ENCODE measurements at places on chromosomes 1 and 21. TPM values are rescaled to one million over a fixed set of nuclear protein-coding genes. Genes with fewer than 3 reads are reported as not detected.

- peak; percentile 66 for DNase-seq
Measured at GRCh38 chr1:153617663-153618062, 1.5 kb upstream of the S100A14 start.

DNA sequence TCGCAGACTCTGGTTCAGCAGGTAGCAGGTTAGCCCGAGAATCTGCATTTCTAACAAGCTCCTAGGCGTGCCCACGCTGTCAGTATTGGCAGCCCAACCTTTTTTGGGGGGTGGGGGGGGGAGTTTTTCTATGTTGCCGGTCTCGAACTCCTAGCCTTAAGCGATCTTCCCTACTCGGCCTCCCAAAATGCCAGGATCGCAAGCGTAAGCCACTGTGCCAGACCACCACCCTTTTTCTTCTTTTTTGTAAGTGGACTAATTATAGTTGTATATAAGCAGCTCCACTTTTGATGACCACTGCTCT is 480 bp upstream of the MIS18A start:
- DNase-seq = no peak

DNA sequence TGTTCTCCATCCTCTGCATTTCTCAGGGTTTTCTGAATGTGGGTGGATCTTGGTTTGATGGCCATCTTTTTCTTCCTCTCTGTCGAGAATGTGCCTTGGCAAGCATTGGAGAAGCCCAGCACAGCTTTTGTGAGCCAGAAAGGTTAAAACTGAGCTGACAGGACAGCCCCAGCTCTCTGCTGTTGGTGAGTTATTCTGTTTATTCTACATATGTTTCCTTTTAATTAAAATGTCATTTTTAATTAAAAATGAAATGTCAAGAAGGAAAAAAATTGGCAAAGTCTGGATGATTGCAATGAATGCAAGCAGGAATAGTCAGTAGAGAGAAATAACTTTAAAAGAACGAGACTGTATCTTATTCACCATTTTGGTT is 325.8 kb downstream of the PTBP2 start:
- DNase-seq = no peak

GRCh38 chr1:177384461-177384860 is 213.7 kb downstream of the BRINP2 start:
- no peak for DNase-seq

GRCh38 chr1:3018051-3018471 is 3.2 kb upstream of the ACTRT2 start:
- no peak for DNase-seq

KRTAP12-1 gene
- 0.80 TPM for total RNA-seq

AMY1B gene
- total RNA-seq = not detected

- no peak for DNase-seq
Measured at GRCh38 chr1:16983649-16984048, 3.2 kb upstream of the MFAP2 start.

DNA sequence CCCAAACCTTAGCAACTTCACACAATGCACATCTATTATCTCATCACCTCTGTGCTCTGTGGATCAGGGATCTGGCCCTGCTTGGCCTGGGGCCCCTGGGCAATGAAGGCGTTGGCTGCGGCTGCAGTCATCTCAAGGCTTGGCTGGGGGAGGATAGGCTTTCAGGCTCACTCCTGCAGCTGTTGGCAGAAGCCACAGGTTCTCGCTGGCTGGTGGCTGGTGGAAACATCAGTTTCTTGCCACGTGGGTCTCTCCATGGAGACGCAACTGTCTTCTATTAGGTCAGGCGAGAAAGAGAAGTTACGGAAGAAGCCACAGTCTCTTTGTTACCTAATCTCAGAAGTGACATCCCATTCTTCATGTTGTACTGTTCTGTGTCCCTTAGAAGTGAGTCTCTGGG is 3.6 kb upstream of the NPPA start:
- DNase-seq = no peak

DNA sequence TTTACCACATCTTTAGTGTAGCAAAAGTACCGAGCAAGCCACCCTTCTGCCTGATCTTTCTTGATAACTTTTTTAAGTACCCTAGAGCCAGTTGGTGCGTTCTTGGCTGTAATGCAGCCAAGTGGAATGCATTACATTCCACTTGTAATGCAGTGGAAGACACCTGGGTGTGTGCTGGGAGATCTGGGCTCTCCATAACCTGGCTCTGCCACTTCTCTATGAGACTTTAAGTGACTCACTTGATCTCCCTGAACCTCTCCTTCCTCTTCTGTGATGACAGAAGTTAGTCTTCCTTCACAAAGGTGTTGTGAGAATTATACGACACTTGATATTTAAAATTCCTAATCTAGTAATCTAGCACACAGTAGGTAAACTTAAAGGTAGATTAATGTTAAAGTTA is 35.3 kb upstream of the NFIA start:
- DNase-seq = no peak

FLG gene
- total RNA-seq = not detected

GRCh38 chr21:27787046-27787445 is 820.2 kb upstream of the ADAMTS5 start:
- no peak for DNase-seq

- no peak for DNase-seq
Measured at GRCh38 chr1:119988306-119989062, 81.0 kb downstream of the NOTCH2 start.

DNA sequence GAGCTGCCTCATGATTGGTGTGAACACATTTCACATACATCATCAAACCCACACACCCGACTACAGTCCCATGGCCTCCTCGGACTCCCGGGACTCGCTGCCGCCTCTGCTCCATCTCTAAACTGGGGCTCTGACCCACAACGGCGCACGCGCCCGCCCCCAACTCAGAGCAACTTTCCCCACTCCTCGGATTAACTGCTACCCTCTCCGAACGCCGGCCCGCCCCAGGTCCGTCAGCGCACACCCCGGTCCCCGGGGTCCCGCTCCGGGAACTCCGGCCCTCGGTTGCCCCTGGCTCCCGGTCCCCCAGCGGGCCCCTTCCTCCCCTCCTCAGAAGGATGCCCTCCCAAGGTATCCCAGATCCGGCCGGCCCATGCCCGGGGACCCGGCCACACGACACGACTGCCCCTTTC is 740 bp downstream of the DSTYK start:
- DNase-seq = no peak

GRCh38 chr1:22332795-22333499 is 118.7 kb upstream of the ZBTB40 start:
- DNase-seq = no peak

TRIM17 gene
- 0.72 TPM for total RNA-seq

RASSF5 gene
- 0.75 TPM for total RNA-seq

- DNase-seq = peak; percentile 85
Measured at GRCh38 chr1:8423692-8424538, 106.0 kb downstream of the SLC45A1 start.

DNA sequence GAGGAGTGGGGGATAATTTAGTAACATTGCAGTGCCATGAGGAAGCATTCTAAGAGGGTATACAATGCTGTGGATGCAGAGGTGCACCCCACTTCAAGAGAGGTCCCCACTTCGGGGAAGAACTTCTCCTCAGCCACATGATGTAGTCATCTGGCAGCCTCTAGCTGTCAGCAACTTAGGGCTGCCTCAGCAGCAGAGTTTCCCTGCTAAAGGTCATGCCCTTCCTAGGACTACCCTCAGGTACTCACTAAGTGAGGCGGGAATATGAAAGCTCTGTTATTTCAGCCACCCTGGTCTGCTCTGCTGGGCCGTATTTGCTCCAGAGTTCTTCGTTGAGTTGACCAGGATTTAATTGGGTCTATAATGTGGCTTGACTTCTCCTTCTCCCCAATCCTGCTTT is 41.9 kb upstream of the NGF start:
- no peak for DNase-seq

DNA sequence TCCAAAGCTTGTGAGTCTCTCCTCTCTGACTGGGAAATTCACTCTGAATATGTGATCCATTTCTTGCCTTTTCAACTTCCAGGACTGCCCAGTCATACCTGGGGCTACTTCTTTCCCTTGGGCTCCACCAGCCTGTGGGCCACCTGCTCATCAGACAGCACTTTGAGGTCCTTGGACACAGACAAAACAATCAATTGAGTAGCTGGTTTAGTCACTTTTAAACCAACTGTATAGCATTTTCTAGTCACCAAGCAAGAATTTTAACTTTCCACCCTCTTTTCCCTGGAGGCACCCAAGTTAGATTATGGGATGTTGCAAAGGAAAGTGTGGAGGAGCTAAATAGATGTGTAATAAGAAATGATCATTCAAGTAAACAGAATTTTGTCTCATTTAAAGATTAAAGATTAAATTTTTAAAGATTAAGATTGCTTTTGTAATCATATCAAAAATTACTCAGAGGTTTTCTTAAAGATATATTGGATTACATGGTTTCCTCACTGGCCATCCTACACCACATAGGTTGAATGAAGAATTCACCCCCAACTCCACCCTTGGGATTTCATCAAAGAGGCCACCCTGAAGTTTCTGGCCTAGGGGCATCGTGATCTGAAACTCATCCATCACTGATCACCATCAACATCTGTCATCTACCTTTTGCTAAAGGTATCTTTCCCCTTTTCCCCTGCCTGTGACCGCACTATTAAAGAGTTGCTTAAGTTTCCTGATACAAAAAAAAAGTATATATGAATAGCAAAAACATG is 219.2 kb upstream of the NR5A2 start:
- DNase-seq = no peak

- no peak for DNase-seq
Measured at GRCh38 chr1:83527987-83528386, 470.9 kb downstream of the TTLL7 start.

GRCh38 chr1:159867664-159868026 is 5.2 kb upstream of the VSIG8 start:
- DNase-seq = no peak

THBS3 gene
- 23.2 TPM for total RNA-seq

DNA sequence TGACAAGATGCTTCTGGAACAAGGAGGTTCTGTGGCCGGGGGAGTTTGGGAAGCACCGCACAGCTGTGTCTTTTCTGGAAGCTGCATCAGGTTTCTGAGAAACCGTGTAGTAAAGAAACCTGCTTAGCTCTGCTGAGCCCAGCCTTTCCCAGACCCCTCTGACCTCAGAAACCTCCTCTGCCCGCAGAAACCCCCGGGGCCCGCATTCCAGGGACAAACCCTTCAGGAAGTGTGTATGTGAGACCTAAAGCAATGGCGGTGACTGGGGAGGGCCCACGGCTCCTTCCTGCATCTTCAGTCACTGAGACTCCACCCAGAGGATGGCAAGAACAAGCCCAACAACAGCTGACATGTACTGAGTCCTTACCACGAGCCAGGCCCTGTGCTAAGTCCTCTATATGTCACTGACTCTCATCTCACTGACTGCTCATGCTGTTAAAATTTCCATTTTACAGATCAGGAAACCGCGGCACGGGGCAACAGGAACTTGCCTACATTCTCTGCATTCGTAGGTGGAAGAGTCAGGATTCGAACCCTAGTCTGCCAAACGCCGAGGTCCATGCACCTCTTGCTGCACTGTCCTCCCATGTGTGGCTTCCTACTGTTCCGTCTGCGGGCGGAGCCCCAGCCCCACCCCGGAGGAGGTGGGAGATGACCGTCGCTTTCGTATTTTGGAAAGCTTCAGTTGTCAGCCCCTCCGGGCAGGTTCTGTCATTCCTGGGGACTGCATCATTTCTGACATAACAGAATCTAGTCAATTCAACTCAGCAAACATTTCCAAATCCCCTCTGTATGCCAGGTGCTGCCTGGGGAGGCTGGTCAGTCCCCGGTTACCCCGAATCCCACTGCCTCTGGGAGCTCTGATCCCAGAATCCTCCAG is 73.3 kb upstream of the KLHDC7A start:
- DNase-seq = no peak

DNA sequence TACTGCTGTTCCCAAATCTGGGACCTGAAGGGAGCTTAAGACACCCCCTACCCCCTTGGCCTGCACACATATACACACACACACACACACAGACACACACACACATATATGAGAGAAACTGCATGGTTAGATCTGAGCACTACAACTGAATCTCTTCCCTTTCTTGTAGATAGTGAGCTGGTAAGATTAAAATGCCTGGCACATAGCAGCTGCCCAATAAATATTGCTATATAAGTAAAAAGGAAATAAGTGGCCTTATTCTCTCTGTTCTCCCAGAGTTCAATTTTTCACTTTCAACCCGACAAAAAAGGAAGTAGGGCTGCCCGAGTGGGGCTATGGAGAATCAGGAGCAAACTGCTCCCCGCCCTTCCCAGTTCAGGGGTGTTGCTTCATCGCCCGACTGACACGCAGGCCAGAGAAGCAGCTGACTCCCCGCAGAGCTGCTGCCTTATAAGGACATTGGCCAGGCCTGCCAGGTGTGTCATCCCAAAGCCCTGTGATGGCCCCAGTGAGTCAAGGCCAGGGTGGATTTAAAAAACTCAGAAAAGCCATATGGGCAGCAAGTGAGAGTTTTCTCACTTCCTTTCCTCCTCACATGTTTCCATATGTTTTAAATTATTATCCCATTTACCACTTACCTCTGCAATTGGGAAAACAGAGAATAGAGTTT is 106.5 kb upstream of the SLC44A3 start:
- no peak for DNase-seq

GRCh38 chr21:21210552-21210951 is 212.3 kb downstream of the NCAM2 start:
- DNase-seq = no peak

CFHR3 gene
- total RNA-seq = not detected

CFH gene
- 2.2 TPM for total RNA-seq

DNA sequence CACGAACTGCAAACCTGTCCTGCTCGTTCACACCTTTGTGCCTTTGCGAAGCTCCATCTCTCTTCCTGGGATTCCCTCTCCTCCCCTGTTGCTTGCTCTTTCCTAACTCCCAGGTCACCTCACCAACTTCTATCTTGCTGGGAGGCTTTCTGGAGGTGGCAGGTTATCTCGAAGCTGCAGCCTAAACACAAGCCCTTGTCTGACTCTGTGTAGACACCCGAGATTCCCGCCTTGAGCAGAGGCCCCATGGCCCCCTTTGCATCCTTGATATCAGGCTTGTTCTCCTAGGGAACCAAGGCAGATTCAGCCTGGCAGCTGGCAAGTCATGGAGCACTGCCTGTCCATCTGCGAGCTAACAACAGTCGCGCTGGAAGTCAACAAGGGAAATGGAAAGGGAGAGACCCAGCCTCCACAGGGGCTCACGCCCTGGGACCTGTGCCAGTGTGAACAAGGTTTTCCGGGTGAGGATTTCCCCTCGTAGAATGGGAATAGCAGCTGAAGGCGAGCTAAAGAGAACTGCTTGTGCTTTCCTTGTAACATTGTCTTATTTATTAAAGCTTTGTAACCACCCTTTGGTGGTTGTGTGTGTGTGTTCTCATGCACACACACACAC is 109.5 kb upstream of the JUN start:
- DNase-seq = no peak

- no peak for DNase-seq
Measured at GRCh38 chr1:155744711-155745283, 55.9 kb downstream of the DAP3 start.

C8A gene
- not detected for total RNA-seq

GRCh38 chr1:59218521-59219236 is 78.2 kb upstream of the FGGY start:
- no peak for DNase-seq

Data from A673 (cell line).